Cortex of kidney (tissue), 1 donor: ENCODE measurements at places on chromosomes 2 and 18.

DNA sequence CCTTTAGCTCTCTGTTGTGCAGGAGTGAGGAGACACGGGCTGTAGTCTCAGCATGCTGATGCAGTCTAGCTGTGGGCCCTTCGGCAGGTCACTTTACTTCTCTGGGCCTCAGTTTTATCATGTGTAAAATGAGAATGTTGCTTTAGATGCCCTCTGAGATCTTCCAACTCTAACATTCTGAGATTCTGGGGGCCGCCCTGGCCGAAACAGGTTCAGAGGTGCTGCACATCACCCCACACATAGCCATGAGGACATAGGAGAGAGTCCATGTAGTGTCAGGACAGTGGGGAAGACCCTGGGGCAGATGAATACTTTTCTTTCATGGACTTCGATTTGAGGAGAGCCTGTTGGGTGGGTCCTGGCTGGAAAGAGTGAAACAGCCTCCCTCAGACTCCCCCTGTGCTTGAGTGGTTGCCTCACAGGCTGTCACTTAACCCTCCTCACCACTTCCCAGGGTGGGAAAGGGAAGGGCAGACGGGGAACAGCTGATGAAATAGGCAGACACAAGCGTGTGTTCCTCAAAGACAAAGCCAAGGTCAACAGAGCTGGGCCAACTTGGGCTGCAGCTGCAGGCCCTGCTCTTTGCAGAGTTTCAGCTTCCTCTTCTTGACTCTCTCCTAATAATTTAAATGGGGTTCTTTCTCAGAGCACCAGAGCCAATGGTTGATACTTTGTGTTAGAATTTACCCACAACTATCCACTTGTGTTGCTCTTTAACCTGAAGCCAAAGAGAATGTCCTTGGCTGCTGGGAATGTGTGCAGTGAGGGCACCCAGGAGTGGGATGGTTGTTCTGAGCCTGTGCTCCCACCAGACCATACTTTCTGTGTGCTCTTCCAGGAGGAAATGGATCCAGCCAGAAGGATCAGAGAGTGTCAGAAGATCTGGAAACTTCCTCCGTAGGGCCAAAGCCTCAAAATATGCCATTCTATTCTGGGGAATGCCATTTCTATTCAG is 14.7 kb upstream of the MRPL33 start:
- DNase-seq = no peak

DNA sequence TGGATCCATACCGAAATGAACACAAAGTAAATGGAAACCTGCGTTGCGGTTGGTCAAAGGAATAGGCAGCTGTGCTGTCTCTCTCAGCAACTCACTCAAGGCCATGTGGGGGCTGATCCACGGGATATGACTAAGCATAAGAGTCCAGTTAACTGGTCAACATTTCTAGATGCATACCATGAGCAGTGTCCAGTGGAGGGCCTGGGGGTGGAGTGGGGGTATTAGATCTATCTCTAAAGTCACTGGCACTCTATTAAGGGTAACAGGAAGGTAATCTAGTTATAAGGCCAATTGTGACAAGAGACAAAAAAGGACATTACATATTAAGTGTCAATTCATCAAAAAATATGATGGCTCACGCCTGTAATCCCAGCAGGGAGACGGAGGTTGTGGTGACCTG is 136.8 kb downstream of the TTC32 start:
- no peak for DNase-seq

DNA sequence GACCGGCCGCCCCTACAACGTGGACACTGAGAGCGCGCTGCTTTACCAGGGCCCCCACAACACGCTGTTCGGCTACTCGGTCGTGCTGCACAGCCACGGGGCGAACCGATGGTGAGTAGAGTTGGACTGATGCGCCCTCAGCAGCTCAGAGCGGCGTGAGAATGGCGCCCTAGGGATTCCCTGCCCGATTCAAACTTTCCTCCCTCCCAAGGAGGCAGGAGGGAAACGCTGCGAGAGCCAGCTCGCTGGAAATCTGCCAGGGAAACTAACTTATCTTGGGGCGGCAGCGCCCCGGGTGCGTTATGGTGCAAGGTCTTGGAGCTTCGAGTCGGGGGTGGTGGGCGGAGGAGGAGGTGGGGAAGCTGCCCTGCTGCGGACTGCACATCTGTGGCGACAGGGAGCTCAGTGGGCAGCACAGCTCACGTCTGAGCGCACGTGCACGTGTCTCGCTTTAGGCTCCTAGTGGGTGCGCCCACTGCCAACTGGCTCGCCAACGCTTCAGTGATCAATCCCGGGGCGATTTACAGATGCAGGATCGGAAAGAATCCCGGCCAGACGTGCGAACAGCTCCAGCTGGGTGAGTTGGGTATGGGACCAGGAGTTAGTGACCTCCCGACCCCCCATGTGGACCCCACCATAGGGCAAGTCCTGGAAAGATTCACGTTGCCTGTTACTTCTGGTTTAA is 697 bp downstream of the ITGA4 start:
- no peak for DNase-seq

DNA sequence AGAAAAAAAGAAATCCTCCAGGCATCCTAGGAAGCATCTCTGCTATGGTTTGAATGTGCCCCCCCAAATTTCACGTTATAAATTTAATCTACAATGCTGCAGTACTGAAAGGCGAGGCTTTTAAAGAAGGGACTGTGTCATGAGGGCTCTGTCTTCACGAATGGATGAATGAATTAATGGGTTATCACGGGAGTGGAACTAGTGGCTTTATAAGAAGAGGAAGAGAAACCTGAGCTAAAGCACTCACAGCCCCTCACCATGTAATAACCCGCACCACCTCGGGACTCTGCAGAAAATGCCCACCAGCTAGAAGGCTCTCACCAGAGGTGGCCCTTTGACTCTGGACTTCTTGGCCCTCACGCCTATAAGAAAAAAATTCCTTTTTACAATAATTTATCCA is 27.6 kb downstream of the RNU4ATAC start:
- no peak for DNase-seq

DNA sequence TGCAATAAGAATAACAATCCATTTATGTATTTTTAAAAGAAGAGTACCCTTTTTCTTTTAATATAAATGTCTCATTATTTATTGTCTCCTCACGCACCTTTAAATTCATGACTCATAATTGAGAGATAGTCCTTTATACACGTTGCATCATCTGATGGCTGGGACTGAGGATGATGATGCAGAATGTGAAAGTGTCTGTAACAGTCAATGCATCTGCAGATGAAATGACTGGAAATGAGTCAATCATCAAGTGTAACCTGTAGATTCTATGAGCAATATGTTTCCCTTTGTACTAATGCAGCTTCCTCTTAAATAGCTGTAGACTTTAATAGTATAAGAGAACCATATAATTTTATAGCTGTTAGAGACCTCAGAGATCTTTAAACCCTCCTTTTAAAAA is 26.1 kb upstream of the SYT4 start:
- DNase-seq = no peak

GRCh38 chr2:117512307-117512706 is 302.2 kb upstream of the DDX18 start:
- DNase-seq = no peak
